ENCODE measurements at places on chromosomes 5 and 9. TPM values are rescaled to one million over a fixed set of nuclear protein-coding genes. Genes with fewer than 3 reads are reported as not detected.

The OR1L1 gene
- total RNA-seq = not detected

GRCh38 chr9:91421128-91421765 lies 2.4 kb downstream of the NFIL3 start:
- peak overlapping the region; percentile 99 for H3K27ac ChIP-seq
- H3K36me3 ChIP-seq = no peaks in the 10 kb centered on the region
- peaks cover 69% of the 10 kb centered on the region for H3K4me1 ChIP-seq
- H3K4me3 ChIP-seq = peak overlapping the region; percentile 97
- no peak for DNase-seq

DNA sequence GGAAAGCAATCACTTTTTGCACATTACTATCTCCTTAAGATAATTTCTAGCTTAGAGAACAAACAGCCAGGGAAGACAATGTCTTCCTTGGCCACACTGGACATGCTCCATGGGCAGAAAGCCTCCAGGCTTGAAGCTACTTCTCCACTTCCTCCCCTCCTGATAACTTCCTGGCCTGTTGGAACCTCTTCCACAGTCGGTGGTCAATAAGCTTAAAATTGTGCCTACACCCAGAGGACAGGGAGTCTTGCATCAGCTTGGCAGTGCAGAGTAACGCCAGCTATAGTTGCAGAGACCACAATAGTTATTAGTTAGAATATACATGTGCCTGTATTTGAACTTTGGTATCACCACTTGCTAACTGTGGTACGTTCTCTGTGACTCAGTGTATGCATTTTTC lies 58.1 kb upstream of the ABCA1 start:
- no peak overlapping the region for H3K27ac ChIP-seq
- H3K36me3 ChIP-seq = no peaks in the 10 kb centered on the region
- H3K4me1 ChIP-seq = peaks cover 8% of the 10 kb centered on the region
- no peak overlapping the region for H3K4me3 ChIP-seq

GRCh38 chr5:143427122-143427735 lies 23.7 kb upstream of the NR3C1 start:
- H3K27me3 ChIP-seq = no peaks in the 10 kb centered on the region
- H3K36me3 ChIP-seq = no peaks in the 10 kb centered on the region
- no peak for DNase-seq
- no peaks in the 10 kb centered on the region for H3K4me1 ChIP-seq
- H3K27ac ChIP-seq = no peak overlapping the region

DNA sequence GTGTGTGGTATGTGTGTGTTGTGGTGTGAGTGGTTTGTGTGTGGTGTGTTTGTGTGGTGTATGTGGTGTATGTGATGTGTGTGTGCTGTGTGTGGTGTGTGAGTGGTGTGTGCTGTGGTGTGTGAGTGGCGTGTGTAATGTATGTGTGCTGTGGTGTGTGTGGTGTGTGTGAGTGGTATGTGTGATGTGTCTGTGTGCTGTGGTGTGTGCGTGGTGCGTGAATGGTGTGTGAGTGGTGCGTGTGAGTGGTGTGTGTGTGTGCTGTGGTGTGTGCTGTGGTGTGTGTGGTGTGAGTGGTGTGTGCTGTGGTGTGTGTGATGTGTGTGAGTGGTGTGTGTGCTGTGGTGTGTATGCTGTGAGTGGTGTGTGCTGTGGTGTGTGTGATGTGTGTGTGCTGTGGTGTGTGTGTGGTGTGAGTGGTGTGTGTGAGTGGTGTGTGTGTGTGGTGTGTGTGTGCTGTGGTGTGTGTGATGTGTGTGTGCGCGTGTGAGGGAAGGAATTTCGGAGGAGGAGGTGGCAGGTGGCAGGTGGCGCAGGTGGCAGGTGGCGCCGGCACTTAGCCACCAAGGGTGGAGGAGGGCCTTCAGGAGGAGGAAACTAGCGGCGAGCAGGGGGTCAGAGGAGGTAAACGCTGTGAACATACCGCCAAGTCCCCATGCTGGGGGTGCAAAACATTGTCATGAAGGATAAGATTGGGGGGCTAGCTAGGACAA lies 191.8 kb downstream of the MELK start:
- H3K4me1 ChIP-seq = no peaks in the 10 kb centered on the region
- peaks cover 59% of the 10 kb centered on the region for H3K27me3 ChIP-seq
- H3K27ac ChIP-seq = no peak overlapping the region
- DNase-seq = no peak

The TAS2R1 gene
- total RNA-seq = 1.6 TPM

The C9orf153 gene
- not detected for total RNA-seq

GRCh38 chr5:8765886-8766285 lies 780.0 kb downstream of the SEMA5A start:
- H3K4me3 ChIP-seq = no peak overlapping the region
- no peak overlapping the region for H3K27ac ChIP-seq
- H3K4me1 ChIP-seq = peaks cover 11% of the 10 kb centered on the region
- DNase-seq = no peak
- H3K27me3 ChIP-seq = no peaks in the 10 kb centered on the region

GRCh38 chr5:91052977-91053740 lies 330.0 kb downstream of the ARRDC3 start:
- no peaks in the 10 kb centered on the region for H3K36me3 ChIP-seq
- no peak for DNase-seq
- H3K4me3 ChIP-seq = no peak overlapping the region
- H3K4me1 ChIP-seq = no peaks in the 10 kb centered on the region

The RASEF gene
- total RNA-seq = 0.41 TPM

DNA sequence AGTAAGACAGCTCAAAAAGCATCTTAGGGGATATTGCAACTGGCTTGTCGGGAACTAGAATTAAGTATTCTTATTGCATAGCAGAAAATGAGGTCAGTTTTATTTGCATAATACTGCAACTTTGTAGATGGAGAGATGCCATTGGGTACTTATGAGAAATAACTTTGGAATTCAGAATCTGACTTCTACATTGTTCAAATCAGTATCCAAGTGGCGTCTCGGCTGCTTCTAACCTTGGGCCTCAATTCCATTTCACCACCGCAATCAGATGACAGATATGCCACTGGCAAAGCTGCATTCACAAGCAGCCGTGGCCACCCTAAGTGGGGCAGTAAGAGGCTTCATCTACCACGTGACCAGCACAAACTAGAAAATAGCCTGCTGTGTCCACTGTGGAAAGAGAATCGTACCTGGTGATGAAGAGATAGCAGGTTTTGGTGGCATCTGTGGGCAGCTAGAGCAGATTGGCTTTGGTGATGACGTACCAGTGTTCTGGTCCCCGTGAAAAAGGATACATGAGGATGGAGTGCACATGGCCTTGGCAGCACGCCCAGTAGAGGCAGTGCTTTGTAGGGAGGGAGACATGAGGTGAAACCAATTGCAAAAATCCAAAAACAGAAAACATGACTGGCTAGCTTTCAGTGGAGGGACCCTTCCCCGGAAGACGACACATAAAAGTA lies 116.6 kb downstream of the KLHL3 start:
- no peak for DNase-seq
- no peaks in the 10 kb centered on the region for H3K27me3 ChIP-seq
- peaks cover 56% of the 10 kb centered on the region for H3K4me1 ChIP-seq
- no peak overlapping the region for H3K4me3 ChIP-seq
- H3K36me3 ChIP-seq = no peaks in the 10 kb centered on the region

DNA sequence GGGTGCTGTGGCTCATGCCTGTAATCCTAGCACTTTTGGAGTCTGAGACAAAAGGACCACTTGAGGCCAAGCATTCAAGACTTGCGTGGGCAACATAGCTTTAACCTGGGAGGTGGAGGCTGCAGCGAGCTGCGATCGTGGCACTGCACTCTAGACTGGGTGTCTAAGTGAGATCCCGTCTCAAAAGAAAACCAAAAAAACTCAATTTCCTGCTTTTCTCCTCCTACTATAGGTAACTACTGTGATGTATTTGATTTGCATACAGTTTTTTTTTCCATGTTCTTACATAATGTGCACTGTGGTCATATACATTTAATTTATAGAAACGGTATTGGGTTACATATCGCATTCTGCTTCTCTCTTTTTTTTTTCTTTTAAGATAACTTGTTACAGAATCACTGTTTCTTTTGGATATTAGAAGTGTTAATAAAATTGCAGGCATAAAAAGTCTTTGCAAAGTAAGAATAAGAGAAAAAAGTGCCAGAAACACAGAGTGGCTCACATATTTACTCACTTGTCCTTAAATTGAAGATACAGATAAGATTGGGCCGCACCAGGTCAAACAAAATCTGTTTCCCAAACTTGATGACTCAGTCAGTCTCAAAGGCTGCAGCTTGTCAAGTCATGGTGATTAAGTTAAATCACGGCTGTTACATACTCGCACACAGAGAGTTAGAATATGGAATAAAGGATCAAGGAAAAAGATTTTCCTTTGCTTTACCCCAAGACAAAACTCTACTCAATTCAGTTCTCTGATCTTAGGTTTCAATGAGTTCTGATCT lies 2.0 kb upstream of the PTGR1 start:
- DNase-seq = no peak
- H3K4me3 ChIP-seq = no peak overlapping the region
- peaks cover 32% of the 10 kb centered on the region for H3K4me1 ChIP-seq
- no peak overlapping the region for H3K27ac ChIP-seq
- peaks cover 2% of the 10 kb centered on the region for H3K36me3 ChIP-seq

DNA sequence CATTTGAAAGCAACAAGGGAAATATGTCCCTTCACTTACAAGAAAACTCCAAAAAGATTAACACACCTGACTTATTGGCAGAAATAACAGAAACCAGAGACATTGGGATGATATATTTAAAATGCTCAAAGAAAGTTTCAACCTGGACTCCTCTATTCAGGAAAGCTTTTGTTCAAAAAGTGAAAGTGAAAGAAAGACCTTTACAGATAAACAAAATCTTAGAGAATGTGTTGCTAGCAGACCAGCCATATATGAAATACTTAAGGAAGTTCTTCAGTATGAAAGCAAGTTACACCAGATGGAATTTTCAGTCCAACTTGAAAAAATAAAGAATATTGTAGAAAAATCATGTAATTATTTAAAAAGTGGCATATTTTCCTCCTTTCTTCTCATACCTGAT lies 1075.1 kb downstream of the NR2F1-AS1 start:
- H3K36me3 ChIP-seq = peaks cover 10% of the 10 kb centered on the region
- H3K27ac ChIP-seq = peak overlapping the region; percentile 27
- peaks cover 13% of the 10 kb centered on the region for H3K4me1 ChIP-seq
- H3K4me3 ChIP-seq = no peak overlapping the region

- H3K36me3 ChIP-seq = no peaks in the 10 kb centered on the region
- no peaks in the 10 kb centered on the region for H3K27me3 ChIP-seq
- no peak overlapping the region for H3K4me3 ChIP-seq
- peaks cover 7% of the 10 kb centered on the region for H3K4me1 ChIP-seq
Observed at GRCh38 chr5:173743641-173744343, 127.3 kb upstream of the BOD1 start.

- no peaks in the 10 kb centered on the region for H3K27me3 ChIP-seq
- DNase-seq = no peak
- H3K4me3 ChIP-seq = peak overlapping the region; percentile 17
Observed at GRCh38 chr9:107274953-107275422, 8.1 kb upstream of the RAD23B start.

All from chondrocyte (in vitro differentiated cells).